Activated CD4-positive, alpha-beta T cell treated with anti-CD3 and anti-CD28 coated beads, Interleukin-2, Interleukin-6, amounts not matched to agents 100 ng/mL and 50 ng/mL, durations not matched to agents 16 hours and 8 hours (primary cell): ENCODE measurements at places on chromosomes 1 and 21.

GRCh38 chr1:156114919-156115513 is 505 bp downstream of the LMNA start:
- DNase-seq = no peak

- DNase-seq = no peak
Measured at GRCh38 chr1:211713231-211713630, 37.8 kb upstream of the NEK2 start.

DNA sequence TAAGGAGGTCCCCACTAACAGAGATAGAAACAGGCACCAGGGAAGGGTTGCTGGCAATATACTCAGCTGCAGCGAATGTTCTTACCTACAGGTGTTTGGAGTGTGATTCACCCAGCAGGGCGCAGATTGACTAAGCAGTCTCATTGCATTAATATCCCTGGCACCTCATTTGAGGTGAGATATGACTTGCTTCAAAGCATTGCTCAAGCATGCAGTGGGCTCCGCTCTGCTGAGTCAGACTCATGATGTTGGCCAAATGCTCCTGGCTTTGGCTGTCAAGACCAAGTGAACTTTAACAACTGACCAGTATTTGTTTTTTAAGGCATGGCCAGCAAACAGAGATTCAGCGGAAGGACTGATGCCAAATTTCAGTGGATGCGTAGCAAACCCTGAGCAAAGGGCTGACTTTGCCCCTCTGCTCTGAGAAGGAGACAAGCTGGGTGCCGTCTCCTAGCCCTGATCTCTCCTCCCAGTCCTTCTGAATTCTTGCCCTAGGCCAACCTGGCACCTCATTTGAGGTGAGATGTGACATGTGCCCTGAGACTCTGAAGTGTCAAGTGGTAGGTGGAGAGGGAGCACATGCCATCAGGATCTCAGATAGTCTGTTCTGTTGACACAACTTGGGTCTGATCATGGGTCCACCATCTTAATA is 187.1 kb upstream of the COA6 start:
- peak; percentile 84 for DNase-seq

DNA sequence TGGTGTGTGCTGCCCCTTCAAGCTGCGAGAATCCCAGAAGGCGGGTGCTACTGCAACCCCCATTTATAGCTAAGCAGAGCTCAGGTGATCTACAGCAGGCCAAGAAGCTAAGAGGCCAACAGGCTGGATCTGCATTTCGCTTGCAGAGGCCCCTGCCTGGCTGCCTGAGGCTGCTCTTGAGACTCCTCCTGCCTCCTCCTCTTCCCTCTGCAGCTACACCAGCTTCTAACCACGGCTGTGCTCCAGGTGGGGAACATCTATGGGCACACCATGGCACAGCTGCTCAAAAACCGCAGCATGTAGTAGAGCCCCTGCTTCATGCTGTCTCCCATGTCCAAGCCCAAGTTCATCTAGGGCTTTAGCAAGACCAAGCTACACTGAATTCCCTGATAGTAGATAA is 72.9 kb upstream of the ZNF678 start:
- DNase-seq = no peak

DNA sequence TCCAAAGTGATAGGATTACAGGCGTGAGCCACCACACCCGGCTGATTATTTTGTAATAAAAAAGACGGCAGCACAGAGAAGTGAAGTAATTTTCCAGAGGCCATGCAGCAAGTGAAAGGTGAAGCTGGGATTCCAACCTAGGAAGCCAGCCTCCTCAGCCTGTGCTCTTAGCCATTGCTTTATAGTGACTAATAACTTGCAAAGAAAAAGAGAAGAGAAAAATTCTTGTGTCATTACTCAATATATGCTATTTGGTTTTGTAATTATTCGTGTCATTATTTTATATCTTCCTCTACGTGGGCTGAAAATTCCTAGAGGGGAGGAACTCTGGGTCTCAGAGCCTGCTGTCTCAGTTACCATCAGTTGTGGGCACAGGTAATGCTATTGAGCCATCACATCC is 1.6 kb upstream of the IER5 start:
- no peak for DNase-seq

- no peak for DNase-seq
Measured at GRCh38 chr1:101183388-101183699, 53.5 kb upstream of the S1PR1 start.

GRCh38 chr1:159897962-159898361 is 2.0 kb downstream of the CFAP45 start:
- DNase-seq = no peak

DNA sequence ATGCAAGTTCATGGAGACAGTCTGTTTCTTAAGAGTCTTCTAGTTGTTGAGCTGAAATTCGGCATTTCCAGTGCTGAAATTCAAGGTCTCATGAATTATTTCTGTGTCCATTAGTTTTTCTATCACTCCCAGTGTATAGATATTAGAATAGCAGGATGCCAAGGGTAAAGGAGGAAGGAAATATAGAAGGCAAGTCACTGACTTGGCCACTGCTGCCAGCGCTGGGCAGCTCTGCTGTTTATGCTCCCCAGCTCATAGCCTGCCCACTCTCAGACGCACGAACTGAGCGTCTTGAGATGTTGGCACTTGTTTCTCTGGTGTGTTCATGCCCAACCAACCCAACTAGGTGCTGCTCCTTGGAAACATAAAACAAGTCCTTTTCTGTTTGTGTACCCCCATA is 110.1 kb downstream of the SLC45A1 start:
- no peak for DNase-seq
